KG1 (cell line): ENCODE measurements at places on chromosomes 2 and 18.

DNA sequence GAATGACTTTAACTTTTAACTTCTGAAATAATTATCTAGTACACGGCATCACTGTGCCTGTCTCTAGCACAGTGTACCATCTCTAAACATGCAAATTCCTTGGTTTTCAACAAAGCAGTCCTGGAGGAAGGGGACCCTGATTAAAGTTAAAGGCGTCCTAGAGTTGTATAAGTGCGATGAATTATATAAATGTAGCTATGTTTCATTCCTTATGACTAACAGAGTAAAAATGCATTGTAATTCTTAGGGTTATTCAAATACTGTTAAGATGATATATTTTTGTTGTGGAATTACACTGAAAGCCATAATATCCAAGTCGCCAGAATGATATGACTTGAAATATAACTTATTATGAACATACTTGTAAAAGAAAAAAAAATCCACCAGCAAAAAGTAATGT, 544.9 kb upstream of the LINC00305 start:
- DNase-seq: no peak

- peak; percentile 59 for DNase-seq
Observed at GRCh38 chr18:9755615-9756014, 47.5 kb downstream of the RAB31 start.

DNA sequence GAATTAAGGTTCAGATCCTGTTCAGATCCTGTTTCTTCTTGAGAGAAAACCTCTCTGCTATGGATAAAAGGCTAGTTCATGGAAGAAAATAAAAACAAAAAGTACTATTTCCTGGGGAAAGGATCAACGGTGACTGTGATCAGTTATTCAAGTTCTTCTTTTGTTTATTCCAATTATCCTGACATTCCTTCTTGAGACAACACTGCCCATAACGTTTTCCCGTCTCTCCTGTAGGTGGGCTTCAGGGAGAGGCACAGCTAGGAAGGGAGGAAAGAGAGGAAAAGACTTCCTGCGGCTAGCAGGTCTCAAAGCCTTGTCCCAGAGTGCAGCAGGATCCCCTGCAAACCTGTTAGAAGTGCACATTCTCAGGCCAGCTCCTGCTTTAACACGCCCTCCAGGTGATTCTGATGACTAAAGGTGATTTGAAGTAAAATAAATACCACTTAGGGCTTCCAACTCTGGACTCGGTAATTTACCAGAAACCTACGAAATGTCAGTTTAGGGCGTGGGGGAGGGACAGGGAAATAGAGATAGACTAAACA, 4.5 kb upstream of the FHL2 start:
- DNase-seq: no peak

- DNase-seq: no peak
Observed at GRCh38 chr2:147468349-147468748, 376.5 kb upstream of the ACVR2A start.

- no peak for DNase-seq
Observed at GRCh38 chr2:18243816-18244215, 316.6 kb downstream of the RDH14 start.

DNA sequence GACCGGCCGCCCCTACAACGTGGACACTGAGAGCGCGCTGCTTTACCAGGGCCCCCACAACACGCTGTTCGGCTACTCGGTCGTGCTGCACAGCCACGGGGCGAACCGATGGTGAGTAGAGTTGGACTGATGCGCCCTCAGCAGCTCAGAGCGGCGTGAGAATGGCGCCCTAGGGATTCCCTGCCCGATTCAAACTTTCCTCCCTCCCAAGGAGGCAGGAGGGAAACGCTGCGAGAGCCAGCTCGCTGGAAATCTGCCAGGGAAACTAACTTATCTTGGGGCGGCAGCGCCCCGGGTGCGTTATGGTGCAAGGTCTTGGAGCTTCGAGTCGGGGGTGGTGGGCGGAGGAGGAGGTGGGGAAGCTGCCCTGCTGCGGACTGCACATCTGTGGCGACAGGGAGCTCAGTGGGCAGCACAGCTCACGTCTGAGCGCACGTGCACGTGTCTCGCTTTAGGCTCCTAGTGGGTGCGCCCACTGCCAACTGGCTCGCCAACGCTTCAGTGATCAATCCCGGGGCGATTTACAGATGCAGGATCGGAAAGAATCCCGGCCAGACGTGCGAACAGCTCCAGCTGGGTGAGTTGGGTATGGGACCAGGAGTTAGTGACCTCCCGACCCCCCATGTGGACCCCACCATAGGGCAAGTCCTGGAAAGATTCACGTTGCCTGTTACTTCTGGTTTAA, 697 bp downstream of the ITGA4 start:
- no peak for DNase-seq

DNA sequence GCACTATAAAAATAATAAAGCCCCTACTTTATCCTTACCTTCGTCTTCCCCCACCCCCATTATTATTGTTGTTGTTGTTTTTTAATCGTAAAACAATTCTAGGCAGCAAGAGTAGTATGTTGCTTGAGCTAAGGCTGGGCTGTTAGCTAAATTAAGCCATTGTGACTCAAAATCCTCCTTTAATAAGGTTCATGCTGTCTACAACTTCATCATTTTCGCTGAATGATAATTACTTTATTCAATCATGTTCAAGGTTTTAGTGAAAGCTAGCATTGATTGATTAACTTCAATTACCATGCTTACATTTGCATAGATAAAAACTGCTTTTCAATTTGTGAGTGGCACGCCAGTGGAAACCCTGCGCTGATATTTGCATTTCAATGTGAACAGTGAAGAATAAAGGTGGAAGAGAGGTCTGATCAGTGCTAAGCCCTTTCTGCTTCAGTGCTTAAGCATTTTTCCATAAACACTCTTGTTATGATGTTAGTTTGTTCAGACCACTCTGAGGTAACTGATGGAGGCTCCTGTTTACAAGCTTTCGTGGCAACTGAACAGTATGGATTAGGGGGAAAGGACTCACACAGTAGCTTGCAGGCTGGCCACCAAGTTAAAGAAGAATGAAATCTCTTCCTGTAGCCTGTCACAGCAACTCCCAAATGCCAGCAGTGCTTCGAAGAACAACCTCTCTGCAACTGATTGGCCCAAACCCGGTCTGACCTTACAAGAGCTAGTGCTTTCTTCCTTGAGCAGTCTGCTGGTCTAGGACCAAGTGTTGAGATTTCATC, 156.8 kb downstream of the GPD2 start:
- DNase-seq: no peak

DNA sequence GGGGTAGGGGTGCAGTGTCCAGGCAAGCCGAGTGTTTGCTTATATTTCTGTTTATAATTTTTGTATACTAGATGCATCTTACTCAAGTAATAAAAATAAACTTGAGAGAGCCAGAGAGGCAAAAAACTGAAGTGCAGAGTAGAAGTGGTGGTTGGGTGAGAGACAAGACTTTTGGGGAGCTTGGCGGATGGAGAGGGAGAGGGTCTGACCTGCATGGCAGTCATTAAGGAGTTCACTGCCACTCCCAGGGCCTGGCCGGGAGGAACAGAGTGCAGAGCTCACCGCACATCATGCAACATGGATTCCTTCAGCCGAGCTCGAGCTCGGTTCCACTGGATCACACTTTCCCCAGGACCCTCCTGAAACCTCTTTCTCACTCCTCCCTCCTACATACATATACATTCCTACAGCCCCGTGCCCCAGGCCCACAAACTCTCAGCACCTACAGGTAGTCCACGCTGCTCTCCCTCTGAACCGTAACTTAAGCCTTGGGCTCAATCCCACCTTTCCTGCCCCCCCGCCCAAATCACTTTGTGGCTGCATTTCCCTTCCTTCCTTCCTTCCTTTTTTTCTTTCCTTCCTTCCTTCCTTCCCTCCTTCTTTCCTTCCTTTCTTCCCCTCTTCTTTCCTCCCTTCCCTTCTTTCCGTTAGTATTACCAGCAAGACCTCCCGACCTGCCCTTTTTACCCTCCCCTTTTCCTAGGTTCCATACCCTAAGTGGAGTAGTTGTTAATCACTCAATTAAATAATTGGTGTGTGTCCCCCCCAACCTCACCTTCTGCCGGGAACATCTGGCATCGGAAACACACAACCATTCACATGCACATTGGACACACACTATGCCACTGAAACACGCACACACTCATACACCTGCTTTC, 37.1 kb upstream of the ATP6V1B1 start:
- no peak for DNase-seq

- no peak for DNase-seq
Observed at GRCh38 chr2:164771897-164772296, 69.7 kb downstream of the COBLL1 start.

DNA sequence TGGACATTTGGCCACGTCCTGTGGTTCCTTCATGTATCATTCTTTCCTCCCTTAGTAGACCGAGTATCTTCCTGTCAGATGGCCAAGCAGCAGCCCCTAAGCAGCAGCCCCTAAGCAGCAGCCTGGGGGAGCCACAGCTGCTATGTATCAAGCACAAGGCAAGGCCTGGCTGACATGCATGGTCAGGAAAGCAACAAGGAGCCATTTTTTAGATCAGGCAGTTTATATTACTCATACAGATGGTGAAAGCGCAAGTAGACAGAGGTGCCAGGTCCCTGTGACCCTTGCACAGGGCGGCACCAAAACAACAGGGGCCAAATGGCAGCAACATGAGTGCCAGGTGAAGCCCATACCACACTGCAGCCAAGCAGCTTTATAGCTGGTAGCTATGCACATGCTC, 22.1 kb downstream of the CHCHD5 start:
- DNase-seq: no peak

- no peak for DNase-seq
Observed at GRCh38 chr2:142974288-142975024, 97.0 kb downstream of the KYNU start.

DNA sequence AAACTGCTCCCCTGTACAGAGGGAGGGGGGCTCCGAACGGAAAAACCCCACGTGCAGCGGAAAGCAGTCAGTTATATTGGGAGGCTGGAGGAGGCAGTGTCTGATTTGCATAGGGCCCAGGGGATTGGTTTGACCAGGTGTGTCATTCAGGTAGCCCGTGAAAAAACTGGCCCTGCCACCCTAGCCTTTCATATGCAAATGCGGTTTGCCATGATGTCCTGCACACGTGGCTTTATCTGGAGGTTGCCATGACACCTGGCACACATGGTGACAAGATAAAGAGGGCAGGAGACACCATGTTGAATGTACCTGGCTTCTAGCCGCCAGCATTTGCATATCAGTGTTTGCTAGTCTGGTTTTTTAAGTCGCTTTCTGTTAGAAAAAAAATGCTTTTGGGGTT, 20.5 kb downstream of the SLC25A52 start:
- no peak for DNase-seq

GRCh38 chr2:9493478-9493877, 19.1 kb downstream of the IAH1 start:
- no peak for DNase-seq

DNA sequence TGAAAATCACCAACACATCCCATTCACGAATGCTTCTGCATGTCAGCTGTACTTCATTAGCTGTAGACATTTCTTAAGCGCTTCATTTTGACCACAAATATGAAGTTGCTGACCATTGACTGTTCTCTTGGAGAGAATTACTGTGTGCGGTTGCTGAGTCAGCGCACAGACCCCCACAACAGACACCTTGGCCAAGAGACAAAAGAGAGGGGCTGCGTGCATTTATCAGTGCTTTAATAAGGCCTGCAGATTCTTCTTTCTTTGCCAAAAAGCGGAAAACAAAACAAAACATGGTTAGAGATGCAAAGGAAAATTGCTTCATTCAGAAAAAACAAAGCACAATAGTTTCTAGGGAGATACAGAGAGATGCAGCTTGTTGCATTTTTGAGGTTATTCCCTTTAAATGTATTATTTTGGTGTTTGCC, 174.7 kb downstream of the ACKR3 start:
- DNase-seq: no peak

GRCh38 chr2:212974692-212975091, 176.7 kb downstream of the IKZF2 start:
- DNase-seq: no peak

GRCh38 chr2:26274058-26274613, 29.4 kb downstream of the HADHB start:
- no peak for DNase-seq

- peak; percentile 33 for DNase-seq
Observed at GRCh38 chr18:26621161-26622026, 73.0 kb upstream of the KCTD1 start.

DNA sequence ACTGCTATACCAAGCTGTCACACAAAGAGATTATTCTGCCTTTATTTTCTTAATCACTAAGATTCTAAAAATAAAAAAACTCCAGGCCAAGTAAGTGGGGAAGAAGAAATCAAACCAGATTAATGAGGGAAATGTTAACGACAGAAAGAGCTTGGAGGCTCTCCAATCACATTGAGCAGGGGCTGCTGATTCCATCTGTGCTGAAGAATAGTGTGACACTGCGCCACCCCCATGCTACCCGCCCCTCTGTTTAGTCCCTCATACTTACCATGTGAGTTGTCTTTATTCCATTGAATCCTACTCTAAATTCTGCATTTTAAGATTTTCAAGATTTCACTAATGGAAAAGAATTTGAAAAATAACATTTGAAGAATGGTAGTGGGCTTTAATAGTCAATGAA, 998.0 kb upstream of the CDH2 start:
- DNase-seq: no peak

DNA sequence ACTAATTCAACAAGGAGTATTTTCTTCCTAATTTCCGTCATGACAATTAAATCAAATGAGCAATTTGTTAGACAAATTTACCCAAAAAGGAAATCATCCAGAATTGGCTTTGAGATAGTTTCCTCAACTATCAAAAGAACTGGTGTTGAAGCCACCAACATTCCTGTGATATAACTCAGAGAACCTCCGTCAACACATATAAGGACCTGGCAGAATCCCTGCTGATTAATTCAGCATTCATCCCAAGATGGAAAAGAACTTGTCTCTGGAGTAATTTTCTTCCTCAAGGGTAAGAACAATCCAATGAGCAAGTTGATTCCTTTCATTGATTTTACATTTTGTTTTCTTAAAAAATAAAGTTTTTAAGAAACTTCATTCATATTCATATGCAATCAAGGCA, 62.0 kb downstream of the MBD2 start:
- no peak for DNase-seq

- DNase-seq: no peak
Observed at GRCh38 chr18:10488017-10488416, 33.6 kb downstream of the APCDD1 start.

DNA sequence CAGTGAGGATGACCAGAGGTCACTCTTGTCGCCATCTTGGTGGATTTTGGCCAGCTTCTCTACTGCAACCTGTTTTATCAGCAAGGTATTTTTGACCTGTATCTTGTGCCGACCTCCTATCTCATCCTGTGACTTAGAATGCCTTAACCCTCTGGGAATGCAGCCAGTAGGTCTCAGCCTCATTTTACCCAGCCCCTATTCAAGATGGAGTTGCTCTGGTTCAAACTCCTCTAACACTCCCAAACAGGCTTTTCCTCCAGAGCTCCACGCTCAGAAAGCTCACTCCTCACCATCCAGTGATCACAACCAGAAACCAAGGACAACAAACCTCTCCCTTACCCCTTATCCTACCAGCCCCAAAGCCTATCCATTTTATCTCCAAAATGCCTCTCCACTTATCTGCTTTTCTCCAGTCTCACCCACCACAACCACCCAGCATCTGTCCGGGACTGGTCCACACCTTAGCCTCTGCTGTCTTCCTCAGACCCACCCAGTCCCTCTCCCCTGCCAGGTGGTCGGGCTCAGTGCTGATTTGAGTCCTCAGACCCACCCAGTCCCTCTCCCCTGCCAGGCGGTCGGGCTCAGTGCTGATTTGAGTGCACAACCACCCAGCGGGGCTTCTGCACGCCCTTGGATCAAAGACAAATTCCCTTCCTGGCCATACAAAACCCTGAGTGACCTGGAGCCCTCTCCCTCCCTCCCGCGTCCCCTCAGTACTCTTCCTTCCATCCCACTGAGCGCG, 11.7 kb upstream of the SMAD7 start:
- DNase-seq: no peak
